ENCODE measurements at places on chromosomes 3 and 15. TPM values are rescaled to one million over a fixed set of nuclear protein-coding genes. Genes with fewer than 3 reads are reported as not detected.

DNA sequence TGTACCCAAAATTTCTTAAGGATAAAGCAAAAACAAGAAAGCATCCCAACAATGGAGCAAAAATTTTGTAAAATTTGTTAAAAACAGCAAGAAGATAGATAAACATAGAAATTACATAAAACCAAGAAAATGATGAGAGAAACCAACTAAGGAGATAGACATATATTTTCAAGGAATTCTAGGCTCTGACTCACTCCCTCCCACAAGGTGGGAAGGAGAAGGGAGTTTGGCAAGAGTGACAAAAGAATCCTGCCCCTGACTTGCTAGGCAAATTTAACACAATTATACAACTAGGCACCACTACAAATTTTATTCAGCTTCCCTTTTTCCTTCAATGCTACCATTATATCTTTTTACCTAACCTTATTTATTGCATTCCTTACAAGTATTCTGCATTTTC is 70.9 kb downstream of the MYO9A start:
- DNase-seq, result peak; percentile 8

- no peak for DNase-seq
Measured at GRCh38 chr3:113454630-113455029, 13.3 kb upstream of the CFAP44 start.

- no peak for DNase-seq
Measured at GRCh38 chr15:63576441-63576840, 20.7 kb upstream of the FBXL22 start.

DNA sequence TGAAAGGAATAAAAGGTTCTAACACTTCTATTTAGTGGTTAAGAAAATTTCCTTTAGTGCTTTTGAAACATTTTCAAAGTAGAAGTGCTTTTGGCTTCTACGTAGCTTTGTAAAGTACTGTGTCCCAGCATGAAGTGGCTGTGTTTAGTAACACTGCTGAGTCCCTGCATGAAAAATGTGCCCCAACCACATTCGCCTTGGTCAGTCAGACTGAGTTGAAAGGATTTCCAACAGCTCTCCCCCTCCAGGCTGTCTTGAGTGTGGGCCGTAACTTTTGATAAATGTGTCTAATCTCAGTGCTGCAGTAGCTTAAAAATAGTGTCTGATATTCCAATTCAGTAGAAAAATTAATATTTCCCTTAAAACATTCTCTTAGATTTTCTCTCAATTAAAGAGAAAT is 115.0 kb downstream of the NR1D2 start:
- peak; percentile 52 for DNase-seq

DNA sequence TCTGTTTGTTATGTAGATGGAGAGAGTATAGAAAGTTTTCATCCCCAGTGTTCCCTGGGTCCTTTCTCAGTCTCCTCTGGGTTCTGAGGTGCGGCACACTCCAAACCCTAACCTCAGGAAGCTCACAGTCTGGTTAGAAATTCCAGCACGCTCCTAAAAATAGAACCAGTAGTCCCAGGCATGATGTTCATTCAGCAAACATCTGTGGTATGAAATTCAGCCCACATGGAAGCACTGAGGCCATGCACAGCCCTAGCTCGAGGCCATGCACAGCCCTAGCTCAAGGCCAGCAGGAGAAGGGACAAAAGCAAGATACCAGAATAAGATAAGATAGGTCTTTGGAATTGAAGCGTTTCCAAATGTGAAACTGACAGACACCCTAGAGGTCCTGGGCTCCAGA is 82.3 kb upstream of the OXTR start:
- DNase-seq, result peak; percentile 46

DNA sequence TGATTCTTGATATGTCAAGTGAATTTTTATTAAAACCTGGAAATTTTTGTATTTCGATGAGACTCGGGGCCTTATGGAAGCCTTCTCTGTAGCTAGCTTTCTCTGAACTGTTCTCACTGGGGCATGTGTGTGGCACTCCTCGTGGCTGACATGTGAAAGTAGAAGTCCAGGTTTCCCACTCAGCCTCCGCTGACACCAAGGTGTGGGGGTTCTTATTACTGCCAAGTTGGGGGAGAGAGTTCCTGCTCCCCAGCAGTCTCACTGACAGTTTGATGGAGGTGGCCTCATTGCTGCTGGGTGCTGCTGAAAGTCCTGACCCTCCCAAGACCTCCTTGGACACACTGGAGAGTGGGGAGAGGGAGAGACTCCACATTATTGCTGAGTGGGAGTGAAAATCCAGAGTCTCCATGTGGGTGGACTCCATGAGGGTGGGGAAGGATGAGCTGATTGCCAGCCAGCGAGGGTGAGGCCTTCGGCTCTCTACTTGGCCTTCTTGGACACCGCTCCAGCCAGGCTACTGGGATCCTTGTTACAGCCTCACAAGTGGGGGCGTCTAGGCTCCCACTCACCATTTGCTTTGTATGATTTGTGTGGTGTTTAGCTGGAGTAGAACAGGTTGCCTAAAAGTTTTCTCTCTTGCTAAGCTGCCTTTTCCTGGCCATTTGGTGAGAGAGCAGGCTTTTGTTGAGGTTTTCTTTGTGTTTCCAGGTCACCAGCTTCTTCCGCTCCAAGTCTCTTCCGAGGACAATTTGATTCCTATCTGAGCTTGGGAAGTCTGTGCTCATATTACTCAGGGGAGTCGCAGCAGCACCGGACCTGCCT is 64.1 kb downstream of the LSM3 start:
- DNase-seq, result no peak

GRCh38 chr3:179288845-179289244 is 34.0 kb upstream of the ZNF639 start:
- DNase-seq, result no peak

DNA sequence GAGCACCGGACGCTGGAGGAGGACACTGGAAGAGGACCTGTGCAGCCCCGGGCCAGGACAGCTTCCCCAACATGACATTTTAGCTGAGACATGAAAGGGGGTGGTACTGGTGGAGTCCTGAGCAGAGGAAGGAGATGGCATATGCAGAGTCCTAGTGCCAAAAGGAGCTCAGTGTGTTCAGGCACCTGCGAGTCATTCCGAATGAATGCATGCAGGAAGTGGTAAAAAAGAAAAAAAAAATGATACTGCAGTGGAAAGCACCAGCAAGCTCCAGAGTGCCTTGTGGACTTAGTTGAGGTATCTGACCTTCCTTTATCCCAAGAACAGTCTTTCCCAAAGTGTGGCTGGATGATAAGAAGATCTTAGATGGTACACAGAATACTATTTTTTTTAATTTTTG is 6.6 kb upstream of the ZNF148 start:
- no peak for DNase-seq

Gene MRAS
- total RNA-seq, result 6.3 TPM

- DNase-seq, result peak; percentile 78
Measured at GRCh38 chr15:84734794-84735479, 13.5 kb upstream of the ZNF592 start.

Gene LTK
- not detected for total RNA-seq

Gene ROPN1
- not detected for total RNA-seq

Data from foreskin keratinocyte (primary cell).